ENCODE measurements at places on chromosomes 11 and 22. TPM values are rescaled to one million over a fixed set of nuclear protein-coding genes. Genes with fewer than 3 reads are reported as not detected.

C11orf52 gene
- polyA plus RNA-seq = 2.9 TPM

IRAG1 gene
- 82.4 TPM for polyA plus RNA-seq

ADM2 gene
- polyA plus RNA-seq = 16.0 TPM

DNA sequence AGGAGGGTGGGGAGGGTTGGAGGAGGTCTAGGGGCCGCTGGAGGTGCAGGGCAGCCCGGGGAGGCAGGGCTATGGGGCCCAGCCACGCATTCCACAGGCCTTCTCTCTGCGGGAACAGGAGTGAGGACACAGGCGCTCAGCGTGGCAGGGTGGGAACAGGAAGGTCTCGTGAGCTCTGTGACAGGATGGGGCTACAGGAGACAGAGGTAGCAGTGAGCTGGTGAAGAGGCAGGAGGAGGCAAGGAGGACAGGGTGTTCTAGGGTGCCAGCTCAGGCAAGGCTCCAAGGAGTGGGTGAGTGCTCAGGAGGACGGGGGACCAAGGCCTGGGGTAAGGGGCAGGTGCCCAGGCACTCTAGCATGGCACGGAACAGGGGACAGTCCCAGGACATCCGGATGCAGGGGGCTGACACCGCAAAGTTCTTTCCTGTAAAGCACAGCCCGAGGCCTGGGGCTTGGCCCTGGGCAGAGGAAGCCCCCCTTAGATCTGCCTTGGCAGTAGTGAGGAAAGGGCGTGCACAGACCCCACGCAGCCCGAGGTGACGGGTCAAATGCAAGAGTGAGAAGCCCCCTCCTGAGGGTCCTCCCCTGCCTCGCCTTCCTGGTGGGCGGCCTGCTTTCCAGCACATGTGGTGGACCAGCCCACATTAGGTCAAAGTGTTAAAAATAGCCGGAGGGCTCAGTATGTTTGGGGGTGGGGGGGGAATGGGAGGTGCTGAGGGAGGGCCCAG, 4.7 kb upstream of the NEAT1 start:
- no peak for DNase-seq

DNA sequence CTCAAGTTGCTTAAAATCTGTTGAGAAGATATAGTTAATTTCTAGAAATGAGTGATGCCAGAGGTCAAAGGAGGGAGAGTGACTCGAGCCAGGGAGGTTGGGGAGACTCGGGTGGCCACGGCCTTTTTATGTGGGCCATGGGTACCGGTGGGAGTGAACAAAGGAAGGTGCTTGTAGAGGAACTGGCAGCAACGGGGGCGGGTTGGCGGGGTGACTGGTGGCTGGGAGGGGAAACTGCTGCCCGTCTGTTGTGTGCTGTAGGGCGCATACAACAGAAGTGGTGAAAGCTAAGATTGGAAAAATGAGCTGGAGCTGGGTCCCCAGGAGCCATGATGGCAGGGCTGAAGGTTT, 5.4 kb downstream of the DAGLA start:
- DNase-seq = no peak

GRCh38 chr11:123608371-123608770, 46.1 kb downstream of the SCN3B start:
- no peak for DNase-seq

DNA sequence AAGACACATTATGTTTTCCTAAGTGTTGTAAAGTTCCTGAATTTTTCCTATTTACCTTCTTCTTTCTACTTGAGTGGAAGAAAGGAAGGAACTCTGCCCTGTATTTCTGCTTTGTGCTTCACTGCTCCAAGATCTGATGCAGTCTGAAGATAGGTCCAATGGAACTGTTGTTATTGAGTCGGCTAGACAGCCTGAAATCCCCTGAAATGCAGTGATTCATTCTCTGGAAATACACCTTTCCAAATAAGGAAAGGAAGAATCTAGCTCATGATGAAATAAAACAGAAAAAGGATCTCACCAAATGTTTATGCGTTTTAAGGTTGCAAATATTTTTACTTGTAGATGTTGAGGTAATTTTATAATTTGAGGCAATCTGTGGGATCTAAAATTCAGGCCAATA, 322.8 kb downstream of the GUCY1A2 start:
- DNase-seq = no peak

GRCh38 chr11:66187453-66187852, 81.0 kb upstream of the RAB1B start:
- no peak for DNase-seq

- DNase-seq = no peak
These were observed 147.5 kb downstream of the ELP4 start for GRCh38 chr11:31657091-31657490.

DNA sequence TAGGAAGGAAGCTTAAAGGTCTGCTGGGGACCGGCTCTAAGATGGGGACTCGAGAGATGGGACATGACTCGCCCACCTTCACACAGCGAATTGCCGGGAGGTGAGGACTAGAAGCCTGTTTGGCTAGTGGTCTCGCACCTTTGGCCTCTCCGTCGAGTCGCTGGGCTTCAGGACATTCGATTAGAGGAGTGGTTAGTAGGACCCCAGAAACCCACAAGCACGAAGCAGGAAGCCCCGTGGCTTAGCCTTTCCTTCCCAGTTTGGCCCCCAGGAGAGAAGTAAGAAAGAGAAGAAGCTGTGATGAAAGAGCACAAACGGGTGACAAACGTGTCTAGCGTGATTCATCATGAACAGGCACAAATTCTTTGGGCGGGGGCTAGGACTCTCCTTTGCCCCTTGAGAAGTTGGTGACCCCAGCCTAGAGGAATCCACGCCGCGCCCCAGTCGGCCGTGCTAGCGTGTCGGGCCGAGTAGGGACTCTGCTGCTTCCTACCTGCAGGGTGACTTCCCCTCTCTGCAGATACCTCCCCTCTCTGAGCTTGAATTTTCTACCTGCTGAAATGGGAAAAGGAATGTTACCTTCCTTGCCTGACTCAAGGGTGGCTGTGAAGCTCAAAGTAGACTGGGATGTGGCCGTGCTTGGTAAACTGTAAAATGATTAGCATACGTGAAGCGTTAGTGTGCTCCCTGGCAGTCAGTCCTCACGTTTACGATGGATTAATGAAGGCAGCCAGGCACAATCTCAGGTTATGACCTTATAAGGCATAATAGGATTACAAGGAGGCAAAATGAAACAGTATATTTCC, 1.1 kb upstream of the ADM start:
- DNase-seq = no peak

DNA sequence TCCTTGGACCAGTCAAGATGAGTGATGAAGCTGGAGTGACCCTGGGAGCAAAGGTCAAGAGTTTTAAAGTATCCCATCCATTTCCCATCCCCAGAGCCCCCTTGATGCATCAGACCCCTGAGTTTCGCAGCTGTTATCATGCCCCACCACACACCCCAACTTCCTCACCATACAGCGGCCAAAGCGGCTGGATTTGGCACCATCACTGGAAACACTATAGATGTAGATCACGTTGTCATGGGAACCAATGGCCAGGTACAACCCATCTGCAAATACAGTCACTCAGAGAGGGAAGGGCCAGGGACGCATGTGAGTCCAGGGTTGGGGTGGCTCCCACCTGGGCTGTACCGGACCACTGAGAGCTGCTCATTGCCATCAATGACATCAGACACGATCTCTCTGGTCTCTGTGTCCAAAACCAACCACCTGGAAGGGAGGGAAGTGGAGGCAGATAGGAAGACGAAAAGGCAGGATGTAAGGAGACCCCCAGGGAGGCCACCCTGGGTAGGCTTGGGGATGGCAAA, 2.2 kb upstream of the MTA2 start:
- DNase-seq = no peak

- DNase-seq = no peak
These were observed 4.9 kb downstream of the IFT46 start for GRCh38 chr11:118560806-118561205.

DNA sequence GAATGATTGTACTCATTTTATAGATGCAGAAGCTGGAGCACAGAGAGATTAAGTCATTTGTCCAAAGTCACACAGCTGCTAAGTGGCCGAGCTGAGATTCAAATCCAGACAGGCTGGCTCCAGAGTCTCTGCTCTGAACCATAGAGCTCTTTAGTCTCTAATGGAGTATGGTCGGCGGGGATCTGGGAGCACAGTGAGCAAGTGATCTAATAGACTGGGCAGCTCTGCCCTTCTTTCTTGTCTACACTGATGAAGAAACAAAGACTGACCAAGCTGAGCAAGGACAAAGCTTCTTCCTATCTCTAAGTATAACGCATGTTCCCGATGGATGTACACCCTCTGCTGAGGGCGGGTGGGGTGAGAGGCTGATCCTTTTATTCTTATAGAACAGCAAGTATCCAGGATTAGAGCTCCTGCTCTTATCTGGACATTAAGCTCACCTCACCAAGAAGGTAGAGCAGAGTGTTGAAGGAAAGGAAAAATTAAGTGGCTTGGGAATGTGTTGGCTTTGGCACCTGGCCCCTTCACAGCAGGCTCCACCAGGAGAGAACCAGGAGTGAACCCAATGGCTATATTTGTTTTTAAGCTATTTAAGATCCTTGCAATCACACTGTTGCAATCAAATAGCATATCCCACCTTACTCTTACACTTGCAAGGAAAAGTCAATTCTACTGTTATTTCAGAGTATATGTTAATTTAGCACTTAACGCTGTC, 68.7 kb downstream of the ETS1 start:
- no peak for DNase-seq

DNA sequence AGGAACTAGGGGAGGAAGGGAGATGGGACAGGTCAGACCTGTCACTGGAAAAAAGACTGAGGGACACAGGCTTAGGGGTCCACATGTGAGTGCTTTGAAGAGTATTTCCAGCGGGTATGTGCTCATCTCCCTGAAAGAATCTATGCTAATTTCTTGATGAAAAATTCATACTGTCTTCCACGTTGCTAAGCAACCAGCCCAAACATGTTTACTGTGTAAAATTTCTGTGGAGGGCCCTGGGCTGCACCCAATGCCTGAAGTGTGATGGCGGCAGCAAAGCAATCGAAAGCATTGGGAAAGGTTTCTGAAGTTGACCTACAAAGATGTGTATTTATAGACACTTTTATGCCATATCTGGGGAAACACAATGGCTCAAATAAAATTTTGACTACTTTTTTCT, 7.4 kb downstream of the SYT13 start:
- DNase-seq = no peak

- DNase-seq = no peak
These were observed 96.9 kb downstream of the CCDC34 start for GRCh38 chr11:27266125-27266524.
